ENCODE measurements at places on chromosomes 13 and 19. TPM values are rescaled to one million over a fixed set of nuclear protein-coding genes. Genes with fewer than 3 reads are reported as not detected.

CDX2 gene
- total RNA-seq = not detected

SIGLECL1 gene
- not detected for total RNA-seq

SPATA13 gene
- total RNA-seq = 12.7 TPM

SERPINE3 gene
- not detected for total RNA-seq

ZNF765 gene
- 12.3 TPM for total RNA-seq

FGF22 gene
- not detected for total RNA-seq

C19orf85 gene
- not detected for total RNA-seq

All from epithelial cell of umbilical artery (primary cell).